ENCODE measurements at places on chromosomes 7 and 10.

- no peak for DNase-seq
Measured at GRCh38 chr10:62653254-62653653, 151.3 kb upstream of the ADO start.

GRCh38 chr7:148288592-148289151, 301.9 kb upstream of the C7orf33 start:
- DNase-seq = no peak

DNA sequence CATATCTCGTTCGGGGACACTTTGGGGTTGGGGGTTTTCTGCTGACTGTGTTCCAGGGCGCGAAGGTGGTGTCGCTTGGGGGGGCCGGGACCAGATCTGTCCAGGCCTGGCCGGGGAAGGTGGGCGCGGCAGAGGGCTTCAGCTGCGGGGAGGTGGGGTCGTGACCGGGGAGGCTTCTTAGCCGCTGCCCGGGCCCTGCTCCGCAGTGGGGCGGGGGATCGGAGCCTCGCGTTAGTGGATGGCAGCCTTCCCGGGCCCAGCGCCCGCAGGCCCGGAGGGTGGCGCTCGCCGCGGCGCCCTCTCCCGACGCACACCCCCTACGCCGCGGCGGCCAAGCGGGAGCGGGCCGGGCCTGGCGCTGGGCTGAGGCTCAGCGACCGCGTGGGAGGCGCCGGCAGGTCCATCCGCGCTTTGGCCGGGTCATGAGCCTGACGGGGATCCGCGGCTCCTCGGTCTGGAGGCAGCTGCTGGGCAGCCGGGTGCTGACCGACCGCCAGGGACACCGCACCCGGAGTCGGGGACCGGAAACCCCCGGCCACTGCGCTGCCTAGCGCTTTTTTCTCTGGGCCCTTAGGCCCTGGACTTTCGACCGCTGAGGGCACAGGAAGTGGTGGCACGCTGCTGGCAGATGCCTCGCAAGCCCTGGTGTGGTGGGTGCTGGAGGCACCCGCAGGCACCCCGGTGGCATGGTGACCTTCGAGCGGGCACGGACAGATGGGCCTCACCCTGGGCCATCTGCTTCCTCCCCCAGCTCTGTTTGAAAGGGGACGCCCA, 1.2 kb downstream of the AGAP3 start:
- no peak for DNase-seq

- DNase-seq = no peak
Measured at GRCh38 chr10:47321521-47322195, 596 bp upstream of the GDF2 start.

- DNase-seq = no peak
Measured at GRCh38 chr10:27531336-27531847, 27.3 kb downstream of the RAB18 start.

GRCh38 chr7:140752533-140752932, 56.0 kb downstream of the NDUFB2 start:
- DNase-seq = no peak

- DNase-seq = no peak
Measured at GRCh38 chr7:26614503-26614902, 249.9 kb downstream of the SKAP2 start.

GRCh38 chr10:84390364-84390763, 62.0 kb downstream of the CCSER2 start:
- DNase-seq = no peak

- DNase-seq = no peak
Measured at GRCh38 chr7:138075350-138075749, 909 bp upstream of the AKR1D1 start.

DNA sequence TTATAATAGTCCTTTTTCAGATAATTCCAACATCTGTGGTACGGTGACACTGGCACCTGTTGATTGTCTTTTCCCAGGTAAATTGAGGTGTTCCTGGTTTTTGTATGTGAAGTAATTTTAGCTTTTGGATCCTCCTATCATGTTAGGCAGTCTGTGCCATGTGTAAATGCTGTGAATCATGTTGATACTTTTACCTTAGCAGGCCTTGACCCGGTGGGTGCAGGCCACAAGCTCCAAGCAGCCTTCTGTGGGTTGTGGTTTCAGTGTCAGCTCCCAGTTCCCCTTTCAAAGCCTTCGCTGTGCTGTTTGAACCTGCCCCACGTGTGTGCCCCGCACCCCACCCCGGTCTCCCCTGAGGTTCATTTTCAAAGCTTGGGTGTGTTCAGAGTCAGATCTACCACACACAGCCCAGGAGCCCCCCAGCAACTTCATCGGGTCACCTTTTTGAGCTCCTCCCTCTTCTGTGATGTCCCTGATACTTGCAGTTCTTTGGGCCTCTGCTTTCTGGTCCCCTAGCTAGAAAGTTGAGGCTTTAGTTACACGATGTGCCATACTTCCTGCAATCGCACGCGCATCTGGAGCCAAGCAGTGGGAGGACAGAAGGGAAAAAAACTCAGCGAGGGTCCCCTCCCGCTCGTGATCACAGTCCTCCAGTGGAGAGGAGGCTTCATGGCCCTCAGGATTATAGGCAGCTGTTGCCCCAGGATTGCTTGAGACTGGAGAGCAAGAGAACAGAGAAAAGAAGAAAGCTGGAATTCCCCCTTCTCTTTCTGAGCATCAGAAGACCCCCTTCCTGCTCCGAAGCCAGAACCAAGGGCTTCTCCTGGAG, 8.7 kb upstream of the BHLHA15 start:
- DNase-seq = no peak

DNA sequence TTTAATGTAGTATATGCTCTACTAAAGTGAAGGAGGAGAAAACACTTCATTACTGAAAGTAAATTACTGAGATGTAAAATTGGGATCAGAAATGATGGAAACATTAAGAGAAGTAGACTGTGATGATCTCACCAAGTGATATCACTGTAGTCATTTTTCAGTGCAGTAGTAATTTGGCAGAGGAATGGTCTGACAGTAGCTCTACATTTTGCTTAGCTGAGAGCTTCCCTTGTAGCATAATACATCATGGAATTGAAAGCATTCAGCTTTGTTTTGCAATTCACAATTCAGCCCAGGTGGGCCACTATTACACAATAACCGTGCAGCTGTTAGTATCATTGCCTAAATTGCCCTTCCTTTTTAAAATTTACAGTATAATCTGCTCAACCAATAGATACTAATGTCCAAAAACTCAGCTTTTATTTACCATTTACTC, 19.4 kb upstream of the CABCOCO1 start:
- DNase-seq = no peak

DNA sequence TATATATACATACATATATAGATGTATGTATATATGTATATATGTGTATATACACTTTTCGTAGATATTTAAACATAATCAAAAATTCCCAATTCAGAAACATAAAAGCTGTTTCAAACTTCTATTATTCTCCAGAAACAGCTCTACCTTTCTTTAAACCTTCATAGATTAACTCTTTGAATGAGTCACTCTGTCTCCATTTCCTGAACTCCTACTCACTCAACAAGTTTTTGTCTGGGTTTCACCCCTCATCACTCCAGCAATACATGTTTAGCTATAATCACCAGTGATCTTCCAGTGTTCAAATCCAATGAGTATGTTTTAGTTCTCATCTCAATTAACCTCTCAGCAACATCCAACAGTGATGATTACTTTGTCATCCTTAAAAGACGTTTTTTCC, 9.6 kb downstream of the DGKB start:
- no peak for DNase-seq

Measured in esophagus squamous epithelium (tissue), 5 donors.